ENCODE measurements at places on chromosomes 16 and 17.

DNA sequence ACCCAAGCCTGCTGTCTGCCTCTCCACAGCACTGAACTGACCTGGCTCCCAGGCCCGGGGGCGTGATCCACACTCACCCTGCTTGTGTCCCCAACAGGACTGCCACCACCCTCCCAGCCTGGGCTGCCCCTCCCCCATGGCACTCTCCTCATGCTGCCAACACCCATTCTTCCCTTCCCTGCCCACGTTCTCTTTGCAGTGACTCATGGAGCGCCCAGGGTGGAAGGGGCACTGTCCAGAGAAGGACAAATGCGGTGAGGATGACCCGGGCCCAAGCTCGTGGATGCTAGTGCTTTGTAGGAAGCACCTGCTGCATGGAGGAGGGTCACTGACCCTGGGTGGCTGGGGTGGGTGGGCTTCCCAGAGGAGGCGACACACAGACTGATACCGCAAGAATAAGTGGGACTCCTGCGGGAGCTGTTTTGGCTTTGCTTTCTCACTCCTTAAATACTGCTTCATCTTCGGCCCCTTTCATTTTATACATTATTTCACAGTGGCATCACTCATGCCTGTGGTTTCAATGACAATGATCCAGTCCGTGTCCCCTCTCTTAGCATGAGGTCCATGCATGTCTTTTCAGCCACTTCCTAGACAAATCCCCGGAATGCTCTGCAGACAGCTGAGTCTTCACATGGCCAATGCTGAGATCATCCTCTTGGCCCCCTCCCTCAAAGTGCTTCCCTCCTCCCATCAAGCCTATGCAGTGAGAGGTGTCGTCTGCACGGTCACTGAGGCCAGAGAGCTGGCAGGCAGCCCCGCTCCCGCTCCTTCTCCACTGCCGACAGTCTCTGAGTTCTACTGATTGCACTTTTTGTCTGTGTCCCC is 17.6 kb downstream of the CDK5R1 start:
- DNase-seq, result no peak

GRCh38 chr16:61820398-61820797 is 215.8 kb downstream of the CDH8 start:
- no peak for DNase-seq

GRCh38 chr17:76103274-76104139 is at the start of gene EXOC7:
Gene EXOC7, minus strand, starts transcription at chr17:76103787. Its CDS starts 95 bp downstream, at chr17:76103692.
- peak; percentile 88 for DNase-seq

DNA sequence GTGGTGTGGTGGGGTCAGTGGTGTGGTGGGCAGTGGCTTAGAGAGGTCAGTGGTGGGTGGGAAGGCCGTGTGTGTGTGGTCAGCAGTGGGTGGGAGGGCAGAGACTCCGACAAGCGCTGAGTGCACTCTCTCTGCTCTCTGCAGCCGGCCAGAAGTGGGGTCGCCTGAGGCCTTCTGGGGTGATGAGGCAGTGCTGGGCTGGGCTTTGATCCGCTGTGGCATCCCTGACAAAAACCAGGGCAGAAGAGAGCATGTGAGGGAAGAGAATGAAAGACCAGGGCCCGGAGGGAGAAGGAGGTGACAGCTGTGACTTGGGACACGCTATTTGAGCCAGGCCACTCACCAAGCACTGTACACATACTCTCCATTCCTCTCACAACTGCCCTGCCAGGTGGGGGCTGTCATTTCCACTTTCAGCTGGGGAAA is 50.8 kb downstream of the NKD1 start:
- no peak for DNase-seq

GRCh38 chr16:47250983-47251382 is 107.2 kb upstream of the NETO2 start:
- DNase-seq, result no peak

DNA sequence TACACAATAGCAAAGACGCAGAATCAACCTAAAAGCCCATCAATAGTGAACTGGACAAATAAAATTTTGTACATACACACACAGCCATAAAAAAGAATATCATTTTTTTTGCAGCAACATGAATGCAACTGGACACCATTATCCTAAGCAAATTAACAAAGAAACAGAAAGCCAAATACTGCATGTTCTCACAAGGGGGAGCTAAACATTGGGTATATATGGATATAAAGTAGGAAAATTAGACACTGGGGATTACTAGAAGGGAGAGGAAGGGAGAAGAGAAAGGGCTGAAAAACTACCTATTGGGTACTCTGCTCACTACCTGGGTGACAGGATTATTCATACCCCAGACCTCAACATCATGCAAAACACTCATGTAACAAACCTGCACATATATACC is 28.2 kb downstream of the ADAMTS18 start:
- no peak for DNase-seq

- DNase-seq, result no peak
Measured at GRCh38 chr16:80189476-80190175, 351.2 kb upstream of the DYNLRB2 start.

DNA sequence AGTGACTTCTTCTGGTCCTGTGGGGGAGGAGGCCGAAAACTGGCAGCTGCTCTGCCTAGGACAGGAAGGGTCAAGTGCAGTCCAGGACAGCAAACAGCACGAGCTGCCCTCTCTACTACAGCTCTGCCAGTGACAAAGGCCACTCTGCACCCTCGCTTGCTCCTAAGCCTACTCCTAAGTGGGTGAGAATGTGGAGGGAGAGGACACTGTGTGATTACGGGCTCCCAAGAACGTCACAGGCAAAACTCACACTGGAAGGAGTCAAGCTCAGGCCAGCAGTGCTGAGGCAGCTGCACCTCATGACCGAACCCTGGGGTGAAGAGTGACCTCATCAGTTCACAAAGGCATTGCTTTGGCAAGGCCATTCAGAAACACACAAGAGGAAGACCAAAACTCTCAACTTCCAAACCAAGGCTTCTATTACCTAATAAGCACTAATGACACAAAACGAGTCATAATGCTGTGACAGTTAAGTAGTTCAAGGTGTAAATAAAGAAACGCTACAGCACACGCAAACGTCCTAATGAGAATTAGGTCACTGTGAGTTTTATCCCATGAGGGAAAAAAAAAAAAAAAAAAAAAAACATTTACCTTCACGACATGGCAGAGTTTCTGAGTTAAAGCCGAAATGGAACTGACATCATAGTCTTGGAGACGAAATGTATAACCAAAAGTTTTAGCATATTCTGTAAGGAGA is 35.1 kb downstream of the MARF1 start:
- no peak for DNase-seq

DNA sequence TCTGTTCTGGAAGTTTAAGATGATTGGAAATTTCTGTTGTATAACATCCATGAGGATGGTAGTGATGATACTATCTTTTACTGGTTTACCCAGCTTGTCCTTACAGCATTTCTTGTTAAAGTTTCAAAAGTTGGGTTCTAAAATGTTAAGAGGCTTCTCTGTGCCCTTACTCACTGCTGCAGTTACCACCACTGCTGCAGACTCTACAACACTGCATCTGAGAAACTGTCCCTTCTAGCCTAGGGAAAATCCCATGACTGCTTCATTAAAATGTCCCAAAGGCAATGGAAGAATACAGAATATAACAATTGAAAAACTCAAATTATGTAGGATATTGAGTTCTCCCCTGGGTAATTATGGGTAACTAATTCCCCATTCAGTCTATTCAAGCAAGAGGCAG is 3.8 kb upstream of the NSRP1 start:
- no peak for DNase-seq

- DNase-seq, result no peak
Measured at GRCh38 chr17:63126607-63127006, 160.6 kb downstream of the TANC2 start.

- DNase-seq, result no peak
Measured at GRCh38 chr17:63498626-63499195, 21.9 kb downstream of the ACE start.

DNA sequence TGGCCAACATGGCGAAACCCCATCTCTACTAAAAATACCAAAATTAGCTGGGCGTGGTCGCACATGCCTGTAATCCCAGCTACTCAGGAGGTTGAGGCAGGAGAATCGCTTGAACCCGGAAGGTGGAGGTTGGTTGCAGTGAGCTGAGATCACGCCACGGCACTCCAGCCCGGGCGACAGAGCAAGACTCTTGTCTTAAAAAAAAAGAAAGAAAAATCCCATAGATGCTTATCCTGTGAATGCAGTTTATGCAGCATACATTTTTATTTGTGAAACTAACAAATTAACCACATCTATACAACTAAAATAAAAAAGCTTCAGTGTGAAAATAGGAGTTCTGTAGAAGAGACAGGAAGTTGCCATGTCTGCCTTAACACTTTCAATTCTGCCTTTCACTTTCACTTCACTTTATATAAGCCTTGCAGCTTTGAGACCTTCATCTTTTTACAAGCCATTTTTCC is 7.1 kb downstream of the IGSF6 start:
- DNase-seq, result no peak

GRCh38 chr17:3645310-3645709 is 8.8 kb downstream of the CTNS start:
- no peak for DNase-seq

GRCh38 chr17:74949455-74950115 is 13.9 kb downstream of the OTOP3 start:
- DNase-seq, result no peak

- peak; percentile 52 for DNase-seq
Measured at GRCh38 chr17:8079291-8080207, 8.0 kb downstream of the ALOX12B start.

GRCh38 chr17:43015579-43015978 is 6.6 kb downstream of the VAT1 start:
- no peak for DNase-seq

DNA sequence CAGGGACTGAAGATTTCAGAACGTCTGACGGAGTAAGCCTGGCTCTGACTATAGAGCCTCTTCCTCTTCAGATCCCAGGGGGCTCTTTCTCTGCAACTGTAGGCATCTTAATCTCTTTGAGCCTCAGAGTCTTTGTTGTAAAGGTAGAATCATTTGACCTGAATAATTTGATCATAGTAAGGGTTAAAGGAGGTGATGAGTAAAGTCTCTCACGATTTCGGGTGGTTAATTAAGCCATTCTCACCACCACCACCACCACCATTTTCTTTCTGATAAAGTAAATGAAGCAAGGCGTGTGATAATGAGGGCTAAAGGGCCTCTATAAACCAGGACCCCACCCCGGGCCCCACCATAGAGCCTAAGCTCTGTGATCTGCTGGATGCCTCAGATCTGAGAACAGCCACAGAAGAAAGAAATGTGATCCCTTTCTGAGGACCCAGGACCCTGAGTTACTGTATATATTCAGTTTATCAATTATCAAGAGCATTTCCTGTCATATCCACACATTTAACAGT is 33.0 kb upstream of the ADAMTS18 start:
- DNase-seq, result no peak

DNA sequence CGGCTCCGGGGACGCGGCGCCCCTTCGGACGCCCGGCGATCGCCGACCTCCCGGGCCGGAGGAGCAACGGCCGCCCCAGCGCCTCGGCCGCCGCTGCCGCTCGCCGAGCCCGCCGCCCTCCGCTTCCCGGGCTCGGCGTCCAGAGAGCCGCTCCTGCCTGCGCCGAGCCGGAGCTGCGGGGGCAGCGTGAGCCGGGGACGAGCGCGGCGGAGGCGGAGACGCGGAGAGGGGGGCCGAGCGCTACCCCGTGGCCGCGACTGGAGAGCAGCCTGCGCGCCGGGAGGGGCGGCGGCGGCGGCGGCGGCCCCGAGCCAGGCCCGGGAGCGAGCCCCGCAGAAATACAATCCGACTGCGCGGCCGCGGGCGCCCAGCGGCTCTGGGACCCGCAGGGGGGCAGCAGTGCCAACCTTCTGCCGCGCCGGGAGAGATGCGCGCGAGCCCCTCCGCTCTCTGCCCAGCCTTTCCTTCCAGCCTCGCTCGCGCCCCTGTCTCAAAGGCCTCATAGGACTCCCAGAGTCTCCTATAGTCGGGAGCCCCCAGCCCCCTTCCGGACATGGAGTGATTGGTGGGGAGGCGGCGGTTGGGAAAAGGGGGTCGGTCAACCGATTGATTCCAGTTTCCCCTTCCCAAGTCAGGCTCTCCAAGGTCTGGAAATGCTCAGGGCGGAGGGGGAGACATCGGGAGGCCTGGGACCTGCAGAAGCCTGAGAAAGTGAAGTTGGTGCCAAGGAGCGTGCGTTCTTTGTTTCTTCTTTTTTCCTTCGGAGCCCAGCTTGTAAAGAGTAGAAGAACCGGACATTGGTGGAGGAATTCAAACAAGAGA is 1.0 kb upstream of the SDK2 start:
- DNase-seq, result no peak

DNA sequence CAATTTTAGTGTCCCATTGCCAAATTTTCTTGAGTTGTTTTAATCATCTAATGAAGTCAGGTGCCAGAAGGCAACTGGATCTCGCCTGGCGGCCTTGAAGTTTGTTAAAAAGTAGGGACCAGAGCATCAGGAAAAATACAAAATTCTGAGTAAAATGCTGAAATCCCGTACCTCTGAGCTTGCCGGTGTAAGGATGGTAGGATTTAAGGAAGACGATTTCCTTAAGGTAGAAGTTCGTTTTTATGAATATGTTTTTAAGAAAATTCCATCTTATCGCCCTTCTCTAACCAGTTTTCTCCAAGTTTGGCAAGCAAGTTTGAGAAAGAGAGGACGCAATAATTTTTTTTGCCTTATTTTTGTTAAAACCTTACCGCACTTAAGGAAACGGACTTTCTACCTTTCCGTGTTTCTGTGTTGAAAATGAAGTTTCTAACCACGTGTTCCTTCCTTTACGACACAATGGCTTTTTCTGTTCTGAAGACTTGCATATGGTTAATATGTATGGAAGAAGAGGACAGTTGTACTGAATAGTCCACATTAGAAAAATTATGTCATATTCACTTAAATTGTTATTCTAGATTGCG is 748 bp downstream of the ATF7IP2 start:
- DNase-seq, result no peak

Data from stimulated activated CD4-positive, alpha-beta T cell treated with anti-CD3 and anti-CD28 coated beads, Interleukin-1b, Interleukin-23, amount 100 ng/mL, for 1 hour (primary cell).